ENCODE measurements at places on chromosomes 2 and 18.

- DNase-seq: peak; percentile 64
Observed at GRCh38 chr18:33576999-33577646, 896 bp upstream of the ASXL3 start.

GRCh38 chr2:63012541-63012940 is 38.1 kb upstream of the OTX1 start:
- DNase-seq: no peak

DNA sequence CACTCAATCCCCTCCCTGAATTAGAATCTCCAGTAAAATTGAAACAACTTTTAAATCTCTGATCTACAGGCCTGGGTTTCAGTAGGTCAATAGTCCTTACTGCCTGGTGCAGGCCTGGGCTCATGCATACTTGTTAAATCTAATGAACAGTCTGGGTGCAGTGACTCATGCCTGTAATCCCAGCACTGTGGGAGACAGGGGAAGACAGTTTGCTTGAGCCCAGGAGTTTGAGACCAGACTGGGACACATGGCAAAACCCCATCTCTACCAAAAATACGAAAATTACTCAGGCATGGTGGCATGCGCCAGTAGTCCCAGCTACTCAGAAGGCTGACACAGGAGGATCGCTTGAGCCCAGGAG is 94.7 kb upstream of the SP3 start:
- DNase-seq: no peak

GRCh38 chr18:44564922-44565321 is 115.8 kb upstream of the SETBP1 start:
- DNase-seq: no peak

GRCh38 chr2:237207646-237208045 is 122.0 kb downstream of the COPS8 start:
- no peak for DNase-seq

DNA sequence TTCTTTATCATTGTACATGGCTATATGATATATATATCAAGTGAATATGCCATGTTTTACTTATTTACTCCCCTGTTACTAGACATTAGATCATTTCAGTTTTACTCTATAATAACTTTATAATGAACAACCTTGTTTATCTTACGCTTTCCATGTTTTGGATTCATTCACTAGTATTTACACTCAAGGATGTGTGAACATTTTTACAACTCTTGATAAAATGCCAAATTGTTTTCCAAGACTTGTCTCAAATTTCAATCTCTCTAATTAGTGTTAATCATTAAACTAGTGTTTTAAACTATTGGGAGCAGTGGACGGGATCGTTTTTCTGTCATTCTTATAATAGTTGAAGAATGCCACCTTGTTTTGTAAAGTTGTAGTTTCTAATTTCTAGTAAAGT is 51.5 kb upstream of the B3GNT7 start:
- no peak for DNase-seq

DNA sequence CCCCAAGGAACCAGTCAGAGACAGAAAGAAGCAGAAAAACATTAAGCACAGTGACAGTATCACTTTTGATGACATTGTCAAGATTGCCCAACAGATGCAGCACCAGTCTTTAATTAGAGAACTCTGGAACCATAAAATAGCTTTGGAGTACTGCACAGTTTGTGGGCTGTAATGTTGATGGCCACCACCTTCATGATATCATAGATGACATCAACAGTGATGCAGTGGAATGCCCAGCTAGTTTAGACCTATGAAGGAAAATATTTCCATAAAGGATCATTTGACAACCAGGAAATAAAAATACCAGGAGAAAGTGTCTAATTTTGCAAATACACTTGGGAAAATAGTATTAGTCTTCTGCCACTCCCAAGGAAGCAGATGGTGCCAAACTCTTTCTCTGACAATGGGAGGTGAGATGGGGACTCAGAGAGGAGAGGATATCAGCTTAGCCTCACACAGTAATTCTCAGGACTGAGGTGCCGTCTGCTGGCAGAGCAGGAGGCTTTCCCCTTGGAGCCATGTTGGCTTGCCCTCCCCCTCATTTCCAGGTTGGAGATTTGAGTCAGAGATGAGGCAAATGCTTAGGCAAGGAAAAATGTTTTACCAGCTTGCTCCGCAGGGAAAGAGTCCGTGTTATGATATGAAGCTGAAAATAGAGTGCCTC is 107.5 kb upstream of the CELF4 start:
- no peak for DNase-seq

- DNase-seq: no peak
Observed at GRCh38 chr18:55869556-55870501, 281.8 kb upstream of the TCF4 start.

DNA sequence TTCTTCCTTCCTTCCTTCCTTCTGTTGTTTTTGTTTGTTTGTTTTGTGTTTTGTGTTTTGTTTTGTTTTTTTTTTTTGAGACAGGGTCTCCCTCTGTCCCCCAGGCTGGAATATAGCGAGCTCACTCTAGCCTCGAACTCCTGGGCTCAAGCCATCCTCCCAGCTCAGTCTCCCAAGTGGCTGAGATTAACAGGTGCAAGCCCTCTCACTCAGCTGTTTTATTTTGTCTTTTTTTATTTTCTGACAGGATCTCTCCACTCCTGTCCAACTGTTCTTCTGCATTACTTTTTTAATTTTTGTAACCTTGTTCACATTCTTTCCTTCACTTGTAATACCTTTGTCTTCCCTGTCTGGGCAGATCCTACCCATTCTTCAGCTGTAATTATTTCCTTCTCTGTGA is 23.6 kb downstream of the MAP3K20 start:
- no peak for DNase-seq

DNA sequence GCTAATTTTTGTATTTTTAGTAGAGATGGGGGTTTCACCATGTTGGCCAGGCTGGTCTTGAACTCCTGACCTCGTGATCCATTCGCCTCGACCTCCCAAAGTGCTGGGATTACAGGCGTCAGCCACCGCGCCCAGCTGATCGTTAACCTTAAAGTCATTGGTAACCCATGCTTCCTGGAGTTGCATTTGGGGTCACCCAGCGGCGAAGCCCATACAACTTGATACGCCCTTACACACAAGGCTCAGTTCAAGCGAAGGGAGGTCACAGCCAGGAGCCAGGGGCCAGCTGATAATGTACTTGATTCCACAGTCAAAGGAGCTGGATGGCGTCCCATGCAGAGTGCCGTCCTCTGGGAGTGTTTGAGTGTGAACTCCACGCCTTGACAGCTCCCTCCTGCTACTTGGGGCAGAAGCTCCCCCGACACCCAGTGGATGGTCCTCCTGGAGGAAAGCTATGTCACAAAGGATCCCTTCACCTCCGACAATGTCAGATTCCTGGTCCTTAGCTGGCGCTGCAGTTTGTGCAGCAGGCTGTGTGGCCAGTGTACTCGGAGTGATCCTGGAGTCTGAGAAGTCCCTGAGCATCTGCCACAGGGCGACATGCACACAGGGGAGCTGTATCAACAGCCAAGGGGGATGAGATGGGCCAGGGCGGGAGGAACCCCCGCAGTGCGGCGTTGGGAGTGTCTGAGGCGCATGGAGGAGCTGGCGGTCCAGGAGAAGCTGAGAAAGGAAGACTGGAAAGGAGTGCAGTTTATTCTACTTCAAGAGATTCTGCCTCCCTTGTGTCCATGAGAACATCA is 7.9 kb downstream of the CLHC1 start:
- DNase-seq: no peak

DNA sequence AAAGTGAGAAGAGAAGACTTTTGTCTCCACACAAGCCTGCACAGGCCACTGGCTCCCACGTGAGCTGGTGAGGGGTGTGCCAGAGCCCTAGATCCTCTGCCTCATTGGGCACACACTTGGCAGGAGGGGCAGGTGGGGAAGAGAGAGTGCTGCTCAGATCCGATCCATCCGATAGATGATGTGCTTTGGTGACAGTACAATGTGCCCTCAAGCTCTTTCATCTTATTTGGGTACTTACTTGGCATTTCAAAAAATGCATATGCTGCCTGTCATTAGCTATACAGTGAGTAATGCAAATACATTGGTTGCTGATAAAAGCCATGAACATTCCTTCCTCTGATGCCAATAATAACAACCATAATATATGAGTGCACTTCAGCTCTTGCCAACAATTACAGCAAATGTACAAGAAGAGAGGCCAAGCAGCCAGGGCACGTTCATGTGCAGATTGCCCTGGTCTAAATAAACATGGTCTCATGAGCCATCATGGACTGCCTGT is 255.3 kb downstream of the VAPA start:
- DNase-seq: no peak

GRCh38 chr2:212845941-212846340 is 305.5 kb downstream of the IKZF2 start:
- no peak for DNase-seq
